ENCODE measurements at places on chromosomes 16 and 17.
A peak's percentile ranks its signal among the peaks of the same experiment; 100 is the strongest.

GRCh38 chr17:78959803-78960202, 19.9 kb downstream of the LGALS3BP start:
- no peak for DNase-seq

DNA sequence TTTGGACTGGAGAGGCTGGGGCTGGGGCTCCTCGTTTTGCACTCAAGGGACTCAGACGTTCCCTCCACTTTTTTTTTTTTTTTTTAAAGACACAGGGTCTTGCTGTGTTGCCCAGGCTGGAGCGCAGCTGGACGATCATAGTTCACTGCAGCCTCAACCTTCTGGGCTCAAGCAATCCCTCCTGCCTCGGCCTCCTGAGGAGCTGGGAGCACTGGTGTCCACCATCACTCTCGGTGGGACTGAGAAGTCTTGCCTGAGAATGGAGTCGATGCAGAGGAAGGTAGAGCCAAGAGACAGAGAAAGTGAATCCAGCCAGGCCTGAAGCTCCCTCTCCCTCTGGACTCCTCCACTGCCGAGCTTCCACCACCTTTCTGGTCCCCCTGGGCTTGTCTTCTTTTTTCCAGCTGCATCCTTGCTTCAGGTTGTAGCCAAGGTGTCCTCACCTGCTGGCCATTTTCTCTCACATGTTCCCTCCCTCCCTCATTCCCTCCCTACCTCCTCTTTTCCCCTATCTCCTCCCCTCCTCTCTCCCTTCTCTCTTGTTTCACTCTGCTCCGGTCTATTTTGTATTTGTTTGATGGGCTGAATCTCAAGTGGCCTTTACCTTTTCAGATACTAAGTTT, 233.8 kb downstream of the SNX29 start:
- no peak for DNase-seq

DNA sequence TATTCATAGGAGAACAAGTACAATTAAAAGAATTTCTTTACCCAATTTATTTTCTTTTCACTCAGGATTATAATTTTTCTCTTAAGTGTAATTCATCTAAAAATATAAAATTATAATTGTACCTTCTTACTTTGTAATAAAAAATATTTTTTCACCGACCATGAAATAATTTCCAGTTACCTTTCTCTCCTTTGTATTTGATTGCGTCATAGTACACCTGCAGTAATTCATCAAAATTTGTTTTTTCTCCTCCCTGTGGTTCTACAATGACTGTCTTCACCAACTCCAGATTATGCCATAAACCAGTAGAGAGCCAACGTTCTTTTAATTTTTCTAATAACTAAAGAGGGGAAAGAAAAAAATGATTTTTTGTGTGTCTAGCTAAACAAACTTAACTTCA, 119.1 kb downstream of the BRIP1 start:
- no peak for DNase-seq

GRCh38 chr17:70159980-70160379, 9.4 kb upstream of the KCNJ2 start:
- no peak for DNase-seq

DNA sequence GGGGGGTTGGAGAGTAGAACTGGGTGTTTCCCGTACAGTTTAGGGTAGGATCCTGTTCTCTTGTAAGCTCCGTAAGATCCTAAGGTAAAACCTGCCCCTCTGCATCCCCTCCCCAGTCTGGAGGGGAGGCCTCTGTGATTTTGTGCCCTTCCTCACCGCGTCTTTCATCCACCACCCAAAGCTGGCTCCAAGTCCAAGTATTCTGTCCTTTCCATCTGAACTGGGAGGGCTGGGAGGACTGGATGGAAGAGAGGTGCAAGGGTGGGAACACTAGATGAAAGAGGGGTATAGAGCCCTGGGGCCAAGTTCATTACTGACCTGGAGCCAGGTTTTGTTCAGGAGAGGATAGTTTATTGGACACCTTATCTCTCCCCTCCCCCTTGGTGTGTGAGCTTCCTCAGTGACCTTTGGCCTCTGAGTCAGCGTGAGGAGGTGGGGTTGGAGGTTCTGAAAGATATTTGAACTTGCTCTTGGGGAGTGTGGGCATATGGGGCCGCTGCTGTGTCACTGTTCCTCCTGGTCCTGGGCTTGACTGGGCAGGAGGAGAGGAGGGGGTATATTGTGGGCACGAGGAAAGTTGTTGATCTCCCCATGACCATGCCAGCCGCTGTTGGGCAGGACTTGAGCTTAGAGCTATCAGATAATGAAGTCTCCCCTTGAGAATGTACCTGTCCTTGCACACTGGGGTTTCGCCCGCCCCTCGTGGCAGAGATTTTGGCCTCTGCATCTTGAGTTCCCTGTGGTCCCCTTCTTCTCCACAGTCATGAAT, 1.6 kb downstream of the LASP1 start:
- DNase-seq: peak; percentile 68

DNA sequence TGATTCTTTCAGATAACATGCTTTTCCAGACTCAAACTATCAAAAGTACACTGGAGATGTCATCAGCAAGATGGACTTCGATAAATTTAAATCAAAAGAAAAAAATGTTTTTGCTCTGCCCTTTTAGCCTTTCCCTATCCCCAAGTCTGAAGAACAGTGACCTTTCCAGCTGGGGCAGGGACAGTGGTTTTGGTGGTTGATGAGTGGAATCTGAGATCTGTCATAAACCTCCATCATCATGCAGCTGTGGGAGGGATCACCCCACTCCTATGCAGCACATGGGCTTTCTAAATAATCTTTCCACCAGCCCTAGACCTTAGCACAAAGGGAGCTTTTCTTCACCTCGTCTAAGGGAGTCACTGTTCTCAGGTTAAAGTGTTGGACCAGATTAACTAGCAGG, 869.5 kb upstream of the SOX9 start:
- no peak for DNase-seq

DNA sequence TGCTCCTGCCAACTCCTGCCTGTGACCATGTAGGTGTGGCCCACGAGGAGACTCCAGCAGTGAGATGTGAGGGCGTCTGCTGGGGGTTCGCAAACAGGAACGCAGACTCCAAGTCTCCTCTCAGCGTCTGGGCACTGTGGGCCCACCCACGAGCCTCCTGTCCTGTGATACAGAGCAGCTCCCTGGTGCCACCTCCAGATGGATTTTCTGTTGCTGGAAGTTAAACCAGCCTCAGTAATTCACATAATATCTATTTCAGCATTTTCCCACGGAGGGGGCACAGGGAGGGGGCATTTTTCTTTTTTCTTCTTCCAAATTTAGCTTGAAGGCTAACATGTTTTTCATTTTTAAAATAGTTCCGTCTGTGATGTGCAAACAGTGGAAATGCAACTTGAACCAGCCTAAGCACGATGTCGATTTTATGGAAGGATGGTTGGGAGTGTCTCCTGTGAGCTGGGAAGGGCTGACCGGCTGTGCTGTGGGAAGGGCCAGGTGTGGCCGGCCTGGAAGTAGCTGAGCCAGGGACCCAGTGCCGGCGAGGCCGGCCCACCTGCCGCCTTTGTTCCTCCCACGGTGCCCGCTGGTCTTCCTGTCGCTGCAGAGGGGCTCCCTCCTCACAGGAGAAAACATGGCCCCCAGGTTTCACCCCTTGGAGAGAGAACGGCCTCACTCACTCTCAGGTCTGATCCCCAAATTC, 3.9 kb upstream of the RAB40B start:
- no peak for DNase-seq

- no peak for DNase-seq
Observed at GRCh38 chr17:41518789-41519449, at the start of gene KRT15. KRT15 (minus strand) TSS chr17:41518890; CDS start chr17:41518827, 63 bp downstream.

GRCh38 chr17:72223866-72224291, 103.1 kb downstream of the SOX9 start:
- no peak for DNase-seq

- DNase-seq: no peak
Observed at GRCh38 chr16:11218604-11218962, 37.4 kb downstream of the SOCS1 start.

DNA sequence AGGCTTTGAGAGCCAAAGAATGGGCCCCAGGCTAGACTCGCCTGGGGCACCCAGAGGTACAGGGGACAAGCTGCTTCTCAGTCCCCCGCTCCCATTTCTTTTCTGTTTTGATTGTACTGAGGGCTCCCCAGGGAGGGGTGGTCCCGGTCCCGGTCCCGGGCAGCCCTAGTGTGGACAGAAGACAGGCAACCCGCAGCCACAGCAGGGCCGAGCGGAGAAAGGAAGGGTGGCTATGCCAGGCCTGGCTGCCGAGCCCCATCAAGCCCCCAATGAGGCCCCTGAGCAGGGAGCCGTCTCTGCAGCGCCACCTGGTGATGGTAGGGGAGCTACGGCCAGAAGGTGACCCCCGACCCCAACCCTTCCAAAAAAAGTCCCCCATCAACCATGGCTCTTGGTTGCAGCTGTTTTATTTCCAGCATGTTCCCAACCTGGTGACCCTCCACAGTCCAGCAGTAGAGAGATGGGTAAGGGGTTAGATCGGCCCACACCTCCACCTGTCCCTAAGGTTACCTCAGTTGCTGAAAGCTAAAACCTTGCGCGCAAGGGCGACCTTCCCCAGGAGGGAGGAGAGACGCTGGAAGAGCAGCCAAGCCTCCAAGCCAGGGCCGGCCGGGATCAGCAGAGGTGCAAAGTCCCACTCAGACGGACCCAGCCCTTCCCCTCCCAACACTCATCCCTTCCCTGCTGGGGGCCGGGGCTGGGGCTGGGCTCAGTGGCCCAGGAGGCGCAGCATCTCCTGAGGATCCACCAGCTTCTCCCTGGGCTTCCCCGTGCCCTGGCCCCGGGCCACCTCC, 2.6 kb upstream of the GRIN2C start:
- DNase-seq: no peak

GRCh38 chr17:72353502-72353901, 232.7 kb downstream of the SOX9 start:
- DNase-seq: no peak

GRCh38 chr16:85220964-85221731, 108.9 kb upstream of the CIBAR2 start:
- no peak for DNase-seq

DNA sequence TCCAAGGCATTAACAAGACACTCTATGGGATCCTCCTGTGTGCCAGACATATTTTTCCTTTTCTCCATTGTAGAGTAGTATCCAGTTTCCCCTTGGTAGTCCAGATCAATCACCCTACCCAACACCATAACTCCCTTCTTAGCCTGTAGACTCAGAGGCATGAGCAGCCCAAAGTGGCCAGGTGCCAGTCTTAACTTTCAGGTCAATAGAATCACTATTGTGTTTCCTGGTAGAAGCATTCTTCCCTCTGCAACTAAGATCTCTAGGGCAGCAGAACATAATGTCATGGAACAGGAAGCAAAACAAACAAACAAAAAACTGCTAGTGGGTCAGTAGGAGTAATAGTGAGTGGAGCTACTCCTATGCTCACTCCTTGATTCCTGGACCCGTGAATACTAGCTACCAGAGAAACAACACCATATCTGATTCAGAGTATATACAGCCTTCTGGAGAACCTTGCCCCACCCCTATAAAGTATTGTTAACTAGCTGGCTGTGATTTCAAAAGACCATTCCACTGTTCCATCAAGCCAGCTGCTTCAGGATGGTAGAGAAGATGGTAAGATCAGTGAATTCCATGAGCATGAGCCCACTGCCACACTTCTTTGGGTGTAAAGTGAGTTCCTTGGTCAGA, 11.2 kb upstream of the CLEC19A start:
- no peak for DNase-seq

DNA sequence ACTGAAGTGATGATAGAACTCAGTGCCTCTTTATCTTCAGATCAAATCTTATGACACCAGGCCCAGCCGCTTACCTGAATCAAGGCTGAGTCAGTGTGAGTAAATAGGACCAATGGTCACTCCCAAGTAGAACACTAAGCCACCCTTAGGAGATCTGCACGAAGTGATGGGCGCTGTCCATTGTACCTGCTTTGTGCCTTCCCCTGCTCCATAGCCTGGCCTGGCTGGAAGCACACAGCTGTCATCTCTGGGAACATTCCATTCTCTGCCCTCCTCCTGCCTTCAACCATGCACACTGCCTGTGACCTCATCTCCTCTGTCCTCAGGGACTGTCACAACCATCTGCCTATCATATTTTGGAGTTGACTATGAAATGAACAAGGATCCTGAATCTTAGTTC, 279.5 kb upstream of the ASIC2 start:
- DNase-seq: no peak

- peak; percentile 34 for DNase-seq
Observed at GRCh38 chr16:77971306-77972061, 50.9 kb upstream of the CLEC3A start.

GRCh38 chr17:55768936-55769624, 18.2 kb downstream of the PCTP start:
- DNase-seq: peak; percentile 71

GRCh38 chr17:29103341-29103740, 60.4 kb downstream of the PIPOX start:
- DNase-seq: no peak

DNA sequence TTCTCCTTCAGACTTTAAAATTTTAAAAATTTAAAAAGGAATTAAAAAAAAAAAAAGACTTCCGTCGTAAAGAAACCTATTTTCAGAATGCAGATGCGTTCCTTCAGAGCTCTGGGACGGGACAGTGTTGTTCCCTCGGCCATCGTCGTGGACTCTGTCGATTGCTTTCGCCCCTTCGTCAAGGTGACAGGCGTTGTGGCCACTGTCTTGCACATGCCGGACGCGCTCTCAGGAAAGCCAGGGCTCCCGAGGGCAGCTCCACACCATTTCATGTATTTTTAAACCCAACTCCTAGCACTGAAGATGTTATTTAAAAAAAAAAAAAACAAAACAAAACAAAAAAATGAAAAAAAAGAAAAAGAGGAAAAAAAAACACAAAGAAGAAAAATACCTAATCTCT, 22.3 kb downstream of the TMC6 start:
- DNase-seq: no peak

GRCh38 chr16:72961863-72962262, 86.1 kb downstream of the ZFHX3 start:
- no peak for DNase-seq

DNA sequence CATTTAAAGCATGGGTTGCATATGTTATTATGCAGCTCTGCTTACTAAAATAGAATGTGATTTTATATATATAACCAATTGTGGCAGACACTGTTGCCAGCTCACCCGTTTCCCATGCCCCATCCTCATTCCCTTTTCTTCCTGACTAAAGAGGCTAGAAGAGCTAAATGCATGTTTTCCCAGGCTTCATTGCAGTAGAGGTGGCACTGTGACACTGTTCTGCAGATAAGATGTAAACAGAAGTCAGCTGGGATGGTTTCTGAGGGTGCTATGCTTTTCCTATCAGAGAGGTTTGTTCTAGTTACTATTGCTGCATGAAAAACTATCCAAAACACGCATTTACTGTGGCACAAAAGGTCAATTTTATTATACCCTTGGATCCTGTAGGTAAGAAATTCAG, 5.7 kb upstream of the TOB1 start:
- DNase-seq: no peak

GRCh38 chr17:74697515-74697914, 15.2 kb downstream of the CD300LF start:
- no peak for DNase-seq

DNA sequence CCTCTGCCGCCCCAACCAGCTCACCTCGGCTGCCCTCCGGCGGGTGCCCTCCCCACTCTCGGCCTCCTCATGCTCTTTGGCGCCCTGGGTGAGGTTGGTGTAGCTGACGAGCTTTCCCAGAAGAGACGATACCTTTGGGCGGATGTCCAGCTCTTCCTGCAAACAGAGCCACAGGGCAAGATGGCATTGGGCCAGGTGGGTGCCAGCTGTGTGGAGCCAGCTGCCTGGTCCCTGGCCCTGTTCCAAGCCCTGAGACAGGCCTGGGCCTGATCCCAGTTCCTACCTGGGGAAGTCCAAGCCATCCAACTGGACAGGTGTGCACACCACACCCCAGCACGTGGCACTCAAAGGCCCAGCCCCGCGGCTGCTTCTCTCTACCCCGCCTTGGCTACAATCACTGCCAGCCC, 6.9 kb downstream of the SLC12A4 start:
- no peak for DNase-seq

- no peak for DNase-seq
Observed at GRCh38 chr17:34386343-34386696, 23.3 kb upstream of the CCL1 start.
